Fibroblast of lung (primary cell): ENCODE measurements at places on chromosomes 6 and 20.
A peak's percentile ranks its signal among the peaks of the same experiment; 100 is the strongest.

GRCh38 chr6:7787137-7787608 is 61.3 kb downstream of the BMP6 start:
- peak; percentile 70 for DNase-seq

- no peak for DNase-seq
Measured at GRCh38 chr6:147566244-147566898, 57.9 kb downstream of the SAMD5 start.

DNA sequence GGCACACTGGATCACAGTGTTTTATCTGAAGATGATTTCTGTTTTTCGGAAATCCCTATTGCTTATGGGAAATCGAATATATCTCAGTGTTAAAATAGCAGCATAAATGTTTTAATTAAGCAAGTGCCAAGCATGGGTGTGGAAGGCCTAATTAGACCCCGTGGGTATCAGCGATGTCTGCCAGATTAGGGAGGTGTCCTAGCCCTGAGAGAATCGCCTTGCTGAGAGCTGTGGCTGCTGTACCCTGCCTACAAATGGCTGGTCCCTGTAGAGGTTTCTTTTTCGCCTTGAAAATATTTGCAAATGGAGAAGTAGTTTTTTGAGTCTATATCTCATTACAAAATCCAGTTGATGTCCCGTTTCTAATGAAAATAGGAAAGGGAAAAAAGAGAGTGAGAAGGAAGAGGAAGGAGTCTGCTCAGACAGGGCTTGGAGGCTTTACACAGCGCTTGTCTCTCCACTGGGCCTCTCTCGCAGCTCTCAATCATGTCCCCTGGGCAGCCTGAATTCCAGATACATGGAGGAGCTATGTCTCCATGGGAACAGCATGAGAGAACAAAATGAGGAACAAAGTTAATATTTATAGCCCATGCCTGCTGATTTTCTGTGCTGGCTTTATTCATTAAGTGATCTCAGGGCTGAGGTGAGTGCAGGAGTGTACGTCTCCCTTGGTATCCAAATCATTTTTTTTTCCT is 35.2 kb upstream of the BCLAF1 start:
- DNase-seq, result no peak

- DNase-seq, result peak; percentile 69
Measured at GRCh38 chr20:1478566-1478965, 11.9 kb upstream of the NSFL1C start.

- no peak for DNase-seq
Measured at GRCh38 chr6:12962529-12962928, 246.0 kb downstream of the PHACTR1 start.

GRCh38 chr20:43323592-43323991 is 133.9 kb upstream of the PTPRT start:
- DNase-seq, result no peak

- DNase-seq, result no peak
Measured at GRCh38 chr6:110619275-110619908, 143.0 kb upstream of the SLC22A16 start.

GRCh38 chr6:16669227-16669626 is 92.0 kb downstream of the ATXN1 start:
- peak; percentile 82 for DNase-seq

DNA sequence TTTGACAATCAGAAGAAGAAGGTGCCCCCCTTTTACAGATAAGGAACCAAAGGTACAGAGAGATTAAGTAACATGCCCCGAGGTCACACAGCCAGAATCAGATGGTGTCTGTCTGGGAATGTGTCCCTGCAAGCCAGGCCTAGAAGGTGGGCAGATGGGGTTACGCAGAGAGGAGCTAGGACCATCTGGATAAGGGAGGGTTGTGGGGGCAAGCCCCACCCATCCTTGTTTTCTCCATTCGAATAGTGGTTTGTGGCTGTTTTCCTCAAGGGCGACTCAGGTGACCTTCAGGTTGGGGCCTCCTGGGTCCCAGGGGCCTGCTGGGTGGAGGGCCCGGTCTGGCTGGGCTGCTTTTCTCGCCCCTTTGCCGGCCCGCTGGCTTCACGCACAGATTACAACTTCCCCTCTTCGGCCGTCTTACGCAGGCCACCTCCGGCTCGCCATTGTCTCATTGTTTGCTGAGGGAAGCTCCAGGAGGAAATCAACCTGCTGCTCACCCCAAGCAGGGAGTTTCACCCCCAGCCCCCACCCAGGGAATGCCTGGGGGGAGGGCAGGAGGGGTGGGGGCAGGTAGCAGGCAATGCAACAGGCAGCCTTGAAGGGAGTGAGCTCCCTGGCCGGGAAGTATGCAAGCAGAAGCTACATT is 30.8 kb upstream of the CSNK2A1 start:
- no peak for DNase-seq
